Inflammatory macrophage treated with lipopolysaccharide for 4 hours (primary cell): ENCODE measurements at places on chromosomes 7 and 10.

- no peak for DNase-seq
These were observed 164.7 kb upstream of the PLXDC2 start for GRCh38 chr10:19651549-19651948.

GRCh38 chr7:135653340-135654080 lies 8.8 kb upstream of the STMP1 start:
- DNase-seq: no peak

DNA sequence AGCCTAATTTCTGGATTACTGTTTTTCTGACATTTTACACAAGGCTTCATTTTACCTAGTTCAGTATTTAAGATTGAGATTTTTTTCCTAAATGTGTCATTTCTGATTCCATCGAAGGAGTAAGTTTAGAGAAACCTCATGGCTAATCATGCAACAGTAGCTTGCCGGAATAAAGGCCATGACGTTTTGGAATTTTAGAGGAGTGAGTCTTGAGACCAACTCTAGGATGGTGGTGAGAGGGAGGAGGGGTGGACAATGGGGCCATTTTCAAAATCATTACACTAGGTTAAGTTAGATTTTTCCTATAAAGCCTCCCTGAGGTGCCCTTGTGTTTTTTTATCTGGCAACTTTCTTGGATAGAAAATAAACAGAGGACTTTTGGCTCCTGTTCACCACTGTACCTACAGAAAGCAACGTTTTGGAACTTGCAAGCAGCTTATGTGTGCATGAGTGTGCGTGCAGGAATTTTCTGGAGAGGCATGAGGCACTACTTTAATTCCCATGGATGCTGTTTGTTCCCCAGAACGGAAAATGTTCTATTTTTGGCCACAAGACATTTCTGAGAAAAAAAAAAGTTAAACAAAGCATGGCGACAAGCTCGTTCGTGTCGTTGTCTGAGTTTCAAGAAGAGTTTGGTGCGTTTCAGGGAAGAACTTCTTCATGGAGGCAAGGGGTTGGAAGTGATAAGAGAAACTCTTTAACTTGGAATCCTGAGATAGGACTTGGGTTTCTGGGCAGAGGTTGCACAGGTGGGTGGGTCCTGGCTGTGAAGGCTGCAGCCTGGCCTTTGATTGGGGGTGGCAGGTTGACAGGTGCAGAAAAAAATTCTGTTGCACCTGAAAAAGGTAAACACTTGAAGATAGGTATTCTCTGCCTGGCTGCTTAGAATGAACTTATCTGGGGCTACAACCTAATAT lies 178.1 kb downstream of the PTEN start:
- DNase-seq: no peak

- no peak for DNase-seq
These were observed 3.6 kb upstream of the HTR5A start for GRCh38 chr7:155066417-155066950.

GRCh38 chr10:126478546-126478945 lies 90.3 kb upstream of the ADAM12 start:
- no peak for DNase-seq

GRCh38 chr7:120966961-120967360 lies 16.4 kb downstream of the ING3 start:
- no peak for DNase-seq

- DNase-seq: peak; percentile 65
These were observed 21.6 kb downstream of the FZD1 start for GRCh38 chr7:91285696-91286355.

- DNase-seq: no peak
These were observed 155.1 kb upstream of the ETV1 start for GRCh38 chr7:14144538-14144937.

GRCh38 chr10:23294638-23295247 lies 49.9 kb downstream of the C10orf67 start:
- DNase-seq: no peak

DNA sequence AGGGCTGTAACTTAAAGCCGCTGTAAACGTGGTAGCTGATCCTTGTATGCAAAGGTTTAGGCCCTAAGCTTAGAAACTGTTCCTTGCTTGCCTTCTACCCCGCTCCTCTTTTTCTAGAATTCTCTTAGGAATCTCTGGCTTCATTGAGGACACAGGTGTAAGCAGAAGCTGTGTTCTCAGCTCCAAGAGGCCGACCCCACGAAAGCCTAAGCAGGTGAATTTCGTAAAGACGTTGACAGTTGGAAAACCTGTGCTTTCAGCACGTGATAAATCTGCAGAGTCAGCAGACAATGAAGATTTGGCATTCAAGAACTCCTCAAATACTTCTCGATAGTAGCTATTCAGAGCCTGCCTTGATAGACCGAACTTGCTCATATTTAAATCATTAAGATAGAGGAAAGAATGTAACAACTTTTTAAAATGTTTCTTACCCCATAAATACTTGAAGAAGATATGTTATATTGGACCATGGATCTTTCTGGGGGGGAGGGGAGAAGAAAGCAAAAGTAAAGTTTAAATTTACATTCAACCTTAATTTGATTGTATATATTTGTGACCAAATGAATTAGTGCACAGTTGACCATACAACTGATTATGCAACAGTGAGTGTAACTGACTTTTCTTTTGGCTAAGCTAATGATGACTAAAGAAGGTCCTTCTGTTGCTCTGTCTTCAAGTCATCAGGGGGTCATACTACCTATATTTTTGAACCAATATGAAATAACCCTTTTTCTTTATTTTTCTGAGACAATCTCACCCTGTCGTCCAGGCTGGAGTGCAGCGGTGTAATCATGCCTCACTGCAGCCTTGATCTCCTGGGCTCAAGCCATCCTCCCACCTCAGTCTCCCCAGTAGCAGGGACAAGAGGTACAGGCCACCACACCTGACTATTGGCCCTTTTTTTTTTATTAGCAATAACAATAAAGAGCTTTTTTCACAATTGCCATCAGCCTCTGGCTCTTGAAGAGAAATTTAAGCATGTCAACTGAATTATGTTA lies 1.2 kb upstream of the GDI2 start:
- DNase-seq: peak; percentile 30
